SJSA1 (cell line): ENCODE measurements at places on chromosomes 7 and 10. TPM values are rescaled to one million over a fixed set of nuclear protein-coding genes. Genes with fewer than 3 reads are reported as not detected.

DNA sequence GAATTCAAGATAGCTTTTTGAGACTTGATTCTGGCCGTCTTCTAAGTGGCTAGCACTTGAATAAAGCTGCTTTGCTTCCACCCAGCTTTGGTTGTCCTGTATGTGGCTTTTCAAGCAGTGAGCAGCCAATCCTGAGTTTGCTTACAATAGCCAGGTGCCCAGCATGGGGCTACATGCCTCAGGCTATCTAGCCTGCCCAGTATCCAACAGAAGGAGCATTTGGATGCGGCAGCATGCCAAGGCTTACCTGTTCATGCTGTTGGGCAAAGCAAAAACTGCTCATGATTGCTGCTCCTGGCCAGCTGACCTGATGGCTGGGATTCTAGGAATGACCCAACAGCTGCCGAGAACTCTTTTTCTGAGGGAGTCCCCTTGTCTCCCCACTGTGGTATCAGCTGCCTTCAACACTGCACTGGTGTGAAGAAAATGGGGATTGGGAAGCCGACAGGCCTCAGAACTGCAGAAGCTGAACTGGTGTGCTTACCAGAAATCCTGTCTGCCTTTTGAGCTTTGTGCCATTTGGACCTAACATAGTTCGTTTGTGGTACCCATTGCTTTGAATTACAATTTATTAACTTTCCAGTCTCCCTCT lies 618.9 kb upstream of the IGFBP3 start:
- DNase-seq, result no peak

ACHE gene
- 0.16 TPM in 1 of 2 replicates, not detected in the other for total RNA-seq

GTF2IRD1 gene
- 9.9 and 21.2 TPM in 2 replicates for total RNA-seq

GRCh38 chr10:45354261-45354660 lies 19.8 kb upstream of the ALOX5 start:
- no peak for DNase-seq

DNA sequence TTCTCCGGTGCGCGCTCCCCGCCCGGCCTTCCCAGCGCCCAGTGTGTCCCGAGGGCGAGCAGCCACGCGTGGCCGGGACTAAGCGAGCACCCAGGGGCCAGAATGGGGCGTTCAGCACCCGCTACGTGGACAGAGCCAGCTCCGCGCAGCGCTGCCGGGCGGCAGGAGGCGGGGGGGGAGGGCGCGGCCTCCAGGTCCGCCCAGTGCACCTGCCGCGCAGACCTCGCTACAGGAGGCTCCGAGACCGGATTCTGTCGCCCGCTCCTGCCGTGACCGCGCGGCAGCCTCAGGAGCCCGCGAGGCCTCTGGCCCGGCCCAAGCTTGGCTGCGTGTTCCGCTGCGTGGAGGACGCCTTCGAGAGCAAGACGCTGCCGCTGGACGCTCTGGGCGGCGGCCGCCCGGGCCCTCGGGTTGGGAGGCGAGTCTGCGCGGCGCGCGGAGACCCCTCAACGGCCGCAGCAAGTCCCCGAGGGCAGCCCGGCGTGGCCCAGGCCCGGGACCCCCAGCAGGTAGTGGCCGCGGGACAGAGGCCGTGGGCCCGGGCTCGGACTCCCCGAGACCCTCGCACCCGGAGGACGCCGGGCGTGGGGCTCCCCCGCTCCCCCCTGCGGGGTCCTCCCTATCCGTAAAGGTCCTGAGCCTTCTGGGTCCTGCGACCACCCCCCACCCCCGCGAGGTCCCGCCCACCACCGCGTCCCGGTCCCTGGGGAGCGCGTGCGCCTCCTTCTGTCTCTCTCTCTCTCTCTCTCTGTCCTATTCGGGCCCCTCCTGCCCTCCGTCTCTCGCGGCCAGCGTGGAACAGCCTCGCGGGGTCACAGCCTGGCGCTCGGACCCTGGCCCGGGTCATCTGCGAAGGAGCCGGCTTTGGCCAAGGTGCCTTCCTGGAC lies 904 bp upstream of the DPYSL4 start:
- DNase-seq, result no peak

DNA sequence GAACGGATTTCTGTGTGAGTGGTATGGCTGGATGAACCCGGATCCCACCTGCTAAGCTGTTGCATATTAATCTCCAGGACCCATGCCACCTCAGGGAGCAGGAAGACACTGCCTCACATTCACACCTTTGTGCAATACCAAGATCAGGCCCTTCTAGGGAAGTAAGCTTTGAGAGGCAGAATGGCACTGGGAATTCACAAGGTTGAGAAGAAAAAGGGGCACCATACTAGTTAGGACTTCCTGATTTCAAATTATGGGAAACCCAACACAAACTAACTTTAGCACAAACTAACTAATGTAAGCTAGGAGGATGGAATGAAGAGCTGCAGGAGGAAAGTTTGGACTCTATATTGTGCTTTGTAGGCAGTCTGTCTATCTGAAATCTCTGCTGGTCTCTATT lies 71.3 kb downstream of the TBXAS1 start:
- no peak for DNase-seq

RADIL gene
- 0.24 TPM in 1 of 2 replicates, not detected in the other for total RNA-seq

DNA sequence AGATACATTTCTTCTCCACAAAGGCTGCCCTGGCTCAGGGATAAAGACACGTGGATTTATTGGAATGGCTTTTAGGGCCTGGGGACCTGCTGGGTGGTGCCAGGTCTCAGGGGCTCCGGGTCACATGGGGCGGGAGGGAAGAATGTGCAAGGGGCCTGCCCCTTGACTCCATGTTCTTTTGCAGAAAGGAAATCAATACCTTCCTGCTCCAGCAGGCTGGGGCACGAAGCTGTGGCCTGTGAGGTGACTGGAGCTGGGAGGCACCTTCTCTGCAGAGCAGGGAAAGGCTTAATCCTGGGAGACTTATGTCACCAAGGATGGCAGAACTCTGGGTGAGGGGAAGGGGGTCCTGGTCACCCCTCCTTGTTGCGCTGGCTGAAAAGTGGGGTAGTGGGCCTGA lies 42.3 kb upstream of the GNA12 start:
- DNase-seq, result no peak
